ENCODE measurements at places on chromosomes 1 and 21. TPM values are rescaled to one million over a fixed set of nuclear protein-coding genes. Genes with fewer than 3 reads are reported as not detected.

FCRL4 gene
- not detected for polyA plus RNA-seq

NPL gene
- 2.5 TPM for polyA plus RNA-seq

CYB561D1 gene
- polyA plus RNA-seq, result 5.4 TPM

- DNase-seq, result no peak
Measured at GRCh38 chr1:156461781-156462647, 38.6 kb downstream of the MEF2D start.

DNA sequence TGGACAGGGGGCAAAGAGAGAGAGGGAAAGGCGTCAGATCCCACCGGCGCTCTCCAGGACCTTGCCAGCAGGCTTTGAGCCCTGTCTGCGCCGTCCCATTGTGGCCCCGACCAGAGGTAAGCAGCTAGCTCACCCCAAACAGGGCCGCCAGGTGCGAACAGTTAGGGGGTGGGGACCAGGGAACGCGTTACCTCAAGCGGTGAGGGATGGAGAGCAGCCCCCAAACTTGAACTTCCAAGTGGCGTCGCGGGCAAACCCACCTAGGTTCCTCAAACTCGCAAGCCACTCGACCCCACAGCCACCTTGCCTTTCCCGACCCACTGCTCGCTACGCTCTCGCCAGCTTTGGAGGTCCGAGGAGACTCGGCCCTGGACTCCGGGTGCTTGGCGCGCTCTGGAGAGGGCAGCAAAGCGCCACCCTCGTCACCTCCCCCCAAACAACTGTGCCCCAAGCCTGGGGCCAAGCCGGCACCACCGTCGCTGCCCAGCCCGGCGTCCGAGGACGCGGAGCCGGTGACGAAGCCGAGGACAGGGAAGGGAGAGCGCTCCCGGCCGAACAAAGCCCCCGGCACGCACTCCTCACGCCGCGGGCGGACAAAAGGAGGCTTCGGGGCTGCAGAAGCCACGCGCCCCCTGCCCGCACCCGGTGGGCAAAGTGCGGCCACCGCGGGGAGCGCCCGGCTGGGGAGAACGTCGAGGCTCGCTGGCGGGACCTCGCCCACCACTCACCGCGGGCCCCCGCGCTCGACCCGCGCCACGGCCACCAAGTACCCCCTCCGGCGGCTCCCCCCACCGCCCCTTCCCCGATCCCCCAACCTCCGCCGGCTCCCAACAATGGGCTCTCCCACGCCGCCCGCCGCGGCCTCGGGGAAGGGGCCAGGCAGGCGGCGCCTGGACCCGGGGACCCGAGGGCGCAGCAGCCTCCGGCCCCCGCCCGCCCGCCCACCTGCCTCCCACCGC is 976 bp downstream of the SSBP3 start:
- peak; percentile 71 for DNase-seq

GRCh38 chr1:3313576-3313950 is 140.9 kb upstream of the ARHGEF16 start:
- no peak for DNase-seq

DNA sequence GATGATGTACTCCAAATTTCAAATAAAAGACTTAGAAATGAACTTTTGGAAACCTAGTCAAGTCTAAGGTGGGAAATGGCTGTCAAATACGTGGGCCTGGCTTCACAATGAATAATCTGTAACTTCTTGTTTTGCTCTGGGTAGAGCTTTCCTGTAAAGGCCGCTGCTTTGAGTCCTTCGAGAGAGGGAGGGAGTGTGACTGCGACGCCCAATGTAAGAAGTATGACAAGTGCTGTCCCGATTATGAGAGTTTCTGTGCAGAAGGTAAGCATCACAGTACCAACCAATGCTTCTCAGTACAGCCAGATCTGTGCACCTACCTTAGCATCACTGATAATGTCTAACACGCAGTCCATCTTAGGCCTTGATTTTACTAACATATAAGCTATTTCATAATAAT is 73.6 kb downstream of the TPR start:
- no peak for DNase-seq

DNA sequence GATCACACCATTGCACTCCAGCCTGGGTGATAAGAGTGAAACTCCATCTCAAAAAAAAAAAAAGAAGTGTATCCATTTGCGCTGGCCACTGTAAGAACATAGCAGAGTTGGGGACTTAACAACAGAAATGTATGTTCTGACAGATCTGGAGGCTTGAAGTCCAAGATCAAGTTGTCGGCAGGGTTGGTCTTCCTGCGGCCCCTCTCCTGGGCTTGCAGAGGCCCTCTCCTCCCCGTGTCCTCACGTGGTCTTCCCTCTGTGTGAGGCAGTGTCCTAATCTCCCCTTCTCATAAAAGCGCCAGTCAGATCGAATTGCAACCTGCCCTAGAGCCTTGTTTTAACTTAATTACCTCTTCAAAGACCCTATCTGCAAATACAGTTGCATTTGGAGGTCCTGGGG is 52.6 kb downstream of the MT1HL1 start:
- DNase-seq, result peak; percentile 6

- peak; percentile 66 for DNase-seq
Measured at GRCh38 chr1:231626951-231627614, 493 bp downstream of the DISC1 start.

GRCh38 chr1:245874942-245875580 is 632.0 kb downstream of the SMYD3 start:
- peak; percentile 82 for DNase-seq

Data from SK-N-SH (cell line).